ENCODE measurements at places on chromosomes 5 and 9.

GRCh38 chr5:103294906-103295305 is 36.3 kb downstream of the MACIR start:
- DNase-seq: no peak

- no peak for DNase-seq
Measured at GRCh38 chr5:89545076-89545475, 662.1 kb upstream of the MEF2C start.

DNA sequence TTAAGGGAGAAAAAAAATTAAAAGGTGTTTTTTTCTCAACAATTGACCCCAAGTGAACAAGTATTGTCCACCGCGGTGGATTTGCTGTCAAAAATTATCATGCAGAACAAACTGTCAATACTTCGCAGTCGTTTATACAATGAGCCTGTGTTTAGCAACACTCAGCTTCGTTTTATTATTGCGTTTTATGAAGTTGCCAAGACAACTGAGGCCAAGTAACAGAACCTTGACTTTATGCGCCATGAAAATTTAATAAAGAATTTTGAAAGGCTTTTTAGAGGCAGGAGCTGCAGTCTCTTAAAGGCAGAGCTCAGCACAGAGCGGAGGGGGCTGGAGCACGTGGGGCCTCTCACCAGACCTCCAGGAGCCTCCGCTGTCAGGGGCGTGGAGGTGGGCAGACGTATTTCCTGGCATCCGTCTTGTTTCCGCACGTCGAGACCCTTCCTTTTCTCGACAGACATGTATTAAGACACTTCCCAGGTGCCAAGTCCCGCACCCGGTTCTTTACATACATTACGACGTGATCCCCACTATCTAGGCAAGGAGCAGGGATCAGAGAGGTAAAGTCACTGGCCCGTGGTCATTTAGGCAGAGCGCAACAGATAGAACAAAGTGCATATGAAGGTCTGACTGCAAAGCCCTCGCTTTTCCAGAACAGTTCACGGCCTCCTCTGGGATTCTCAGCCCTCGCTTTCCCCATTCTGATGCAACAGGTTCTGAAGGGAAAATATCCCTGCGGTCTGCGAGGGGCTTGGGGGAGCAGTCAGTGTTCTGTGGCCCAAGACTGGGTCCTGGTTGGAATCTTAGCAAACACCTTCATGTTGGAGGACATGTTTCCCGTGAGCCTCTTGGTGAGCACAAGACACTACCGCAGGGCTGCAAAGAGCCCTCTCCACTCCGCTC is 164.4 kb downstream of the DAB2IP start:
- DNase-seq: no peak

DNA sequence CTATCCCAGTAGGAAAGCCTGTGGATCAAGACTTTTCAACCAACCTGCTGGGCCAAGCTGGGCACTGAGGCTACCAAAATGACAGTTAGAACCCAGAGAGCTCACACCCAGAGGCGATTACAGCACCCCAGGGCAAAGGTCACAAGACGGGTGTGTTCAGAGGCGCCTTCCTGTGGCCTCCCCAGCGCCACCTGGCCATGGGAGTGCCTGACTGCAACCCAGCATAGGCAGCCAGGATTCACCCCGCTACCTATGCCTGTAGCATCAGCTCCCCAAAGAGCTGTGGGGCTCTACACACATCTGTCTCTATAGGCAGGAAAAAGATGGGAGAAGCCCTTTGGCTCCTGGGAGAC is 33.5 kb downstream of the PDGFRB start:
- no peak for DNase-seq

GRCh38 chr9:79885093-79885857 is 313.5 kb downstream of the TLE4 start:
- DNase-seq: no peak

DNA sequence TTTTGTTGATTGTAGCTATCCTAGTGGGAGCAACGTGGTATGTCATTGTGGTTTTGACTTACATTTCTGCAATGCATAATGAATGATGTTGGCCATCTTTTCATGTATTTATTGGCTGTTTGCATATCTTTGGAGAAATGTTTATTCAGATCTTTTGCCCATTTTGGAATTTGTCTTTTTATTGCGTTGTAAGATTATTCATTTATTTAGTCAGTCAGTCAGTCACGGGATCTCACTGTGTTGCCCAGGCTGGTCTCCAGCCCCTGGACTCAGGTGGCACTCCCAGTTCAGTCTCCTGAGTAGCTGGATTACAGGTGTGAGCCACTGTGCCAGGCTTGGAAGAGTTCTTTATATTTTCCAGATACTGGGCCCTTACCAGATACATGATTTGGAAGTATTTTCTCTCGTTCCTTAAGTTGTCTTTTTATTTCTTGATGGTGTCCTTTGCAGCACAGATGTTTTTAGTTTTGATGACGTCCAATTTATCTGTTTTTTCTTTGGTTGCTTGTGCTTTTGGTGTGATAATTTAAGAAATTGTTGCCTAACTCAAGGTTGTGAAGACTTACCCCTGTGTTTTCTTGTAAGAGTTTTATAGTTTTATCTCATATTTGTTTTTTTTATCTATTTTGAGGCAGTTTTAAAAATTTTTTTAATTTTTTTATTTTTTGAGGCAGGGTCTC is 67.1 kb downstream of the EHMT1 start:
- no peak for DNase-seq

DNA sequence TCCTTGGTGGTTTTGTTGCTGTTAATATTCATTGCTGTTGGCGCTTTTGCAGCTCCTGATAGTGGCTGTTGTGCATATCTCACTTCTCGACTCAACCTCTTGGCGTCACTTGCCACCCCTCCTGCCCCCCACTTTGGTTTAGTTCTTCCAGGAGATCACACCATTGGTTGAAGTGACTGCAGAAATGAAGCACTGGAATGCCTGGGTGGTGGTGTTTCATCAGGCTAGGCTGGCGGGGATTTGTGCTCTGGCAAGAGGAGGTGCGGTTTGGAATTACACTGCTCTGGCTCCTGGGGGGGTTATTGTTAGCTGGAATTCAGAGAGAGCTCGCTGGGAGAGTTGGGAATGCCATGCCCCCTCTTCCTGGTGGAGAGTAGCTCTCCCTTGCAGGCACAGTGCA is 11.5 kb downstream of the PRRC2B start:
- DNase-seq: no peak

GRCh38 chr9:130995086-130996011 is 13.6 kb upstream of the LAMC3 start:
- DNase-seq: no peak

DNA sequence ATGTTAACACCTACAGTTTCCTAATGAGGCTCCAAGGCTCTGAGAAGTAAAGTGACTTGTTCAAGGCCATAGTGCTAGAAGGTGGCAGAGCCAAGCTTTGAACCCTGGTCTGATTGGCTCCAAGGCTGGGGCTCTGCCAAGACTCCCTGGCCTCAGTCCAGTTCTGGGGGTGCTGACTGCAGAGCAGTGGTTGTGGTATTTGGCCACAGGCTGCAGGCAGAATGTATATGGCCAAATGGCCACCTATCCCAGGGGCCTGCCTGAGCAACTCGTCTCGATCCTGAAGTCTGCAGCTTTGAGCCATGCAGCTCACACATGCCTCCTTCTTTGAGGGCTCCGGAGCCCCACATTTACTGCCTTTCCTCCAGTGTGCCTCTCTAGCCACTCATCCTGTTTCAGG is 9.7 kb upstream of the NEK6 start:
- no peak for DNase-seq

GRCh38 chr9:36622121-36622520 is 49.4 kb downstream of the MELK start:
- no peak for DNase-seq

DNA sequence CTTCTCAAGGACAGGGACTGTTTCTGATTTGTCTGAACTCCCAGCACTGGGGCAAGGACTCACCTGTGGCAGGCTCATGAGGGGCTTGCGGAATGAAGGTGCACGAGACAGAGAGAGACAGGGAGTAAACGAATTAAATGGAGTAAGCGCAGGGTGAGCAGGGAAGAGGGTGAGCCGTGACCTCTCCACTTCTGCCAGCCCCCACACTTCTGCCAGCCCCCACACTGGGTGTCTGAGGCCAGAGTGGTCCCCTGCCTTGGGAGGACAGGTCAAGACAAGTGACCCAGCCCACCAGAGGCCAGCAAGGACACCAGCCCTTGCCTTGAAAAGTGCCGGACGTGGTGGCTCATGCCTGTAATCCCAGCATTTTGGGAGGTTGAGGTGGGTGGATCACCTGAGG is 37.2 kb downstream of the DAB2IP start:
- DNase-seq: no peak

DNA sequence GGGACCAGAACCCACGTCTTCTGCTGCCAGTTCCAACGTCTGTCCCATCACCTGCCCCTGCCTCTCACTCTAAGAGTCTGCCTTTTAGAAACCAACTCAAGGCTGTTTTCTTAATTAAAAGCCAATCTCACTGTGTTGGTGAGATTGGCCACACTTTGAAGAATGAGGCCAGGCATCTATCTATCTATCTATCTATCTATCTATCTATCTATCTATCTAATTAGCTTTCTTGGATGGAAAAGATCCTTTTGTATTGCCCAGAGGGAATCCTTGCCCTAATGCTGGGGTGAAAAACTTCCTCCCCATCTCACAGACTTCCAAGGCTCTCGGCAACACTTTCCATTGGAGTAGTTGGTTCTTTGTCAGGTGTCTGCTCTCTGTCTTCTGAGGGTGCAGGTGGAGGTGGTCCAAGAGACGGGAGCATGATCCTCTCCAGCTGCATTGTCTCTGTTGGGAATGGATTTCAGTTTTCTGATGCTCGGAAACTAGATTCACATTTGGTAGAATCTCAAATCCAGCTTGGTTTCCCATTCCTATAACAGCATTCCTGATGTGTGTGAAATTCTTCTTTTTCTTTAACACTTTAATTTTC is 57.9 kb downstream of the GALNT12 start:
- no peak for DNase-seq

GRCh38 chr5:118554981-118555380 is 433.4 kb downstream of the DTWD2 start:
- DNase-seq: no peak

GRCh38 chr5:139387611-139388197 is 2.0 kb downstream of the MZB1 start:
- DNase-seq: no peak

DNA sequence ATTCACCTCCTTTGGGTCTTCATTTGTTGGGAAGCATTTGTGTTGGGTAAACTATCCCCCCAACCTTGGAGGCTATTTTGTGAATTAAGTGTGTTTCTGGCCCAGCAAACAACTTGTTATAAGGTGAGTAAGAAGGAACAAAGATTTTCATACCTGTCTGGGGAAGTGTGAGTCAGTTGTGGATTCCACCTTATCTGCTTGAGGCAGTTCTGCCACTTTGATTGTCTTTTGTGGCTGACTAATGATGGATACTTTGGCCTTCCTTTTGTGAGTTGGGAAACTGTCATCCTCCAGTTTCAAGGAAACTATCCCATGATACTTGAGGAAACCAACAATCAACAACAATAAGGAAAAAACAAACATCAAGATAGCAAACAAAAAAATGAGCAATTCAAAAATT is 24.6 kb upstream of the CER1 start:
- no peak for DNase-seq

DNA sequence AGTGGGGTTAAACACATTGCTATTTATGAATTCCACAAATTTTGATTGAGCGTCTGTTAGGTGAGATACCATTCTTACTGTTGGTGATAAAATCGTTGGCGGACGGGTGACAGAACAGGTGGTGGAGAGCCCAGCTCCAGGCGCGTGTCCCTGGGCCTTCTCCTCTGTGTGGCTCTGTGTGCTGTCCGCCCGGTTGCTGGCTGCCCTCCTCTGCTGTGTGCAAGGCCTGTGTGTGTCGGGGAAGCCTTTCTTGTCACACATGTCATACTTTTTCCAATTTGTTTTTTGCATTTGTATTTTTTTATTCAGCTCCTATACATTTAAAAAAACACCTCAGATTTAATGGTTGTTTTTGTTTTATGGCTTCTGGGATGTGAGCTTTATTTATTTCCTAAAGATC is 33.9 kb downstream of the TENT4A start:
- DNase-seq: no peak

DNA sequence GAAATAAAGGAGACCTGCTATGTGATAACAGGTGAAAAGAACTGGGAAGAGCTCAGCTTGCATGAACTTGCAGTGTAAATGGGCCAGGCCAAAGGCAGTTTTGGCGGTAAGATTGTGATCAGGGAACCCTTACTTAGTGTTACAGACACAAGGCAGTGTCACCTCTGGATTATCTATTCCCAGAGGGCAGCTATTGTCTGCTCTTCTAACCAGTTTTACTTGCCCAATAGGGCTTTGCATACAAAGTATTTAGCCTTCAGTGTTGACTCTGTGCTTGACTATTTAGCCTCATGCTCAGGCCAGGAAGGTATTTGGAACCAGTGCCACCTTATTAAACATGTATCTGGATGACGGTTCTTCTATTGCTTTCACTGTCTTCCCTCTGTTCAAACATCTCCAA is 38.3 kb downstream of the GDNF start:
- DNase-seq: no peak

- DNase-seq: no peak
Measured at GRCh38 chr5:129271308-129271707, 176.8 kb downstream of the ISOC1 start.

- DNase-seq: no peak
Measured at GRCh38 chr9:134545543-134546245, 95.9 kb upstream of the COL5A1 start.

DNA sequence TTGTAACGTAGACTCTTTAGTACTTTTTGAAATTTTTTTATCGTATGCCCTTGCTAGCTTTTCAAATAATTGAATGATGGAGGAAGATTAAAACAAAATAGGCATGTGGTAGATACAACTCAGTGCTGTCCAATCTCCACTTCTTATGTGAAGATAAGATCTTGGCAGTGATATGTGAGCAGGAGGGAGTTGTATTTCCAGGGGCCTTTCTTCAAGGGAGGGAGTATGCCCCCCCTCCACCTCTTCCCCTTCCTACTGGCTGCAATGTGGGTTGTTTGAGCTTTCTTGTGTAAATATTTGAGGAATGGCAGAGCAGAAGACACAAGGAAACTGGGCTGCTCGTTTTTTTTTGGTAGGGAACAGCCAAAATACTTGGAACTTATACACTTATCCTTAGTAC is 374.9 kb downstream of the PSAT1 start:
- DNase-seq: no peak

DNA sequence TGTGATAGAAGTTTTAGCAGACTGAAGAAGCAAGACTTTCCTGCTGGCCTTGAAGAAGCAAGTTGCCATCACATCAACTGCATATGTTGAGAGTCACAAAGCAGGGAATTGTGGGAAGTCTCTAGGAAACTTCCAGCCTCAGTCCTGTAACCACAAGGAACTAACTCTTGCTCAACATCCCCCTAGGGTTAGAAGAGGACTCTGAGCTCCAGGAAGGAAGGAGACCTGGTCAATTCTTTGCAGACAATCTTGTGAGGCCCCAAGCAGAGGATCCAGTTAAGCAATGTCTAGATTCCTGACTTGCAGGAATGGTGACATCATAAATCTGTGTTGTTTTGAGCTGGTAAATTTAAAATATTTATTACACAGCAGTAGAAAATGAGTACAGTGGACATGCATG is 18.6 kb upstream of the ZNF366 start:
- no peak for DNase-seq

GRCh38 chr9:79185866-79186265 is 385.9 kb upstream of the TLE4 start:
- DNase-seq: no peak

- no peak for DNase-seq
Measured at GRCh38 chr9:129094387-129095169, 13.7 kb downstream of the DOLPP1 start.
